ENCODE measurements at places on chromosomes 6 and 20.

- DNase-seq, result no peak
These were observed 157.6 kb upstream of the KCNQ5 start for GRCh38 chr6:72464246-72464645.

DNA sequence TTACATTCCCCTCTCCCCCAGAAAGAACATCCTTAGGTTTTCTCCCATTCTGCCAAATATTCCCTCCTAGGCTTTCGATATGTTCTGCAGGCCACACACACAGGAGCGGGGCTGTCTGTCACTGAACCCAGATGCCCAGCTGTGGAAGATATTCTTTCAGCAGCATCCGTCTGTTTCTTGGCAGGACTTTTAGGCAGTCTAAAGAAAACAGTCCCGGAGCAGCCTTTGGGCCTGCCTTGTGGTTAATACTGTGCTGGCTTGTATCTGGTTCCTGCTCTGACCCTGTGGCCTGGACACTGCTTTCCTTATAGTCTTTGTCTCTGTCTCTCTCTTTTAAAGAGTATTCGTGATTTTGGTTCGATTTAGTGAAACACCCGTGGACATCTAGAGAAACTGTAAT lies 94.6 kb upstream of the SUPT3H start:
- peak; percentile 57 for DNase-seq

DNA sequence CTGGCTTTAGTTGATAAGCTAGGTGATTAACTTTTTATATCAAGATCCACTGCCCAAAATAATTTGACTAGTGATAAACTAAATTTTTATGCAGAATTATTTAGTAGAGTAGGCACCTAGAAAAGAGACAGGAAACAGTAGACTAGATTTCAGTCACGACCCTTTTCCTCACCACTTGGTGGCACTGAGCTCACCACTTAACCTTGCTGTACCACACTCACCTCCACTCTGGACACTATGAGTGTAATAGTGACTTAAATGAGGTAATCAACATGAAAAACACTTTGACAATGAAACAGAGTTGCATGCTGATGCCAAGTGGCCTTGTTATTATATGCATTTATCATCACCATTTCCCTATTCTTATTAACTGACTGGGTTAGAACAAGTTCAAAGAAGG lies 730.4 kb downstream of the KIF16B start:
- no peak for DNase-seq

DNA sequence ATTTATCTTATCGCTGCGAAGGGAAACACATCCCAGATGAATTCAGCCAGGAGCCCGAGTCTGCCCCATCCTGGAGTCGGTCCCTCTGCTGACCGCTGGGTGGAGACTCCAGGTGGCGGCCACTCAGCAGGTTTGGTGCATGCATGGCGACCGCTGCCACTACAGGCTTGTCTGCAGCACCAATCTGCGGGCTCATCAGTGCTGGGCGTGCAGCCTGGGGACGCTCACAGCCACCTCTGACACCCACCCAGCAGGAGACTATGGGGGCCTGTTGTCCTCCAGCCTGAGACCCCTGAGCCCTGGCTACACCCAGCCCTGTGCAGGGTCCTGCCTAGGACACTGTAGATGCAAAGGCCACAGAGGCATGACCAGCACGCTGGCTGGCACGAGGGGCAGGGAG lies 40.5 kb upstream of the GATA5 start:
- no peak for DNase-seq

- no peak for DNase-seq
These were observed 42.5 kb upstream of the IPCEF1 start for GRCh38 chr6:154399097-154399496.

DNA sequence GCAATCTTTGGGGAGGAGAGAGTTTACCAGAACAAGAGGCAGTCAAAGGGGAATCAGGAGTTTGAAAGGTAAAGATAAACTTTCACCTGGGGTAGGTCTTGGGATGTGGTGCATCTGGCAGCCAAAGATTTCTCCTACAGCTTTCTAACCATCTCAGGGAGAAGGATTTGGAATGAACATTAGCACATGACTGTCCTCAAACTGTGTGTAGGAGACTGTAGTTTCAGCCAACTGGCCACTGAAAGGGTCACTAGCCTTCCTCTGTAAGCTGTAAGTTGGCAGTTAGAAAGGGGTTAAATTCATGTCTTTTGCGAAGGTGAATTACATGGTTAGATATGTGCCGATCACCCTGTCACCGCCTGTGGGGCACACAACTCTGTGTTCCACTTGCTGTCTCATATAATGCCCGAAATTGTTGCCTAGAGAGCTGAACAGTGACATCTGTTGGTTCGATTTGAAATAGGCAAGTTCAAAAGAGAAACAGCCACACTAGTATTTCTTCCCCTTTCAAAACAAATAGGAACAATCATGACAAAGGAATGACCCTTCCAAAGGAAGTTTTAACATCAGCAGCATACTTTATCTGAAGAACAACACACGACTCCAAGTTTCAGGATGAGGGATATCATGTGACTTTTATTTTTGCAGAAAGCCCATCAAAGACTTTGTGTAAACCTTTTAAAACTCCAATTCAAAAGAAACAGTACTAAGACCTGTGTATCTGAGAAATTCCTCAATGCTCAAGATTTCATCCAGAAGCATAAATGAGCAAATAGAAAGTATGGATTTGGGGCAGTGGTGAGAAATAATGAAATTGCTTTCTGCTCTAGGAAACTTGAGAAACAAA lies 1.1 kb upstream of the OPN5 start:
- DNase-seq, result peak; percentile 63

- DNase-seq, result no peak
These were observed 85.2 kb downstream of the ELOVL4 start for GRCh38 chr6:79862126-79862525.

- no peak for DNase-seq
These were observed 46.8 kb downstream of the PLN start for GRCh38 chr6:118594877-118595276.

- no peak for DNase-seq
These were observed 19.5 kb downstream of the LYRM4 start for GRCh38 chr6:5241252-5241651.

- peak; percentile 74 for DNase-seq
These were observed 62.0 kb upstream of the HFE start for GRCh38 chr6:26025047-26025893.

DNA sequence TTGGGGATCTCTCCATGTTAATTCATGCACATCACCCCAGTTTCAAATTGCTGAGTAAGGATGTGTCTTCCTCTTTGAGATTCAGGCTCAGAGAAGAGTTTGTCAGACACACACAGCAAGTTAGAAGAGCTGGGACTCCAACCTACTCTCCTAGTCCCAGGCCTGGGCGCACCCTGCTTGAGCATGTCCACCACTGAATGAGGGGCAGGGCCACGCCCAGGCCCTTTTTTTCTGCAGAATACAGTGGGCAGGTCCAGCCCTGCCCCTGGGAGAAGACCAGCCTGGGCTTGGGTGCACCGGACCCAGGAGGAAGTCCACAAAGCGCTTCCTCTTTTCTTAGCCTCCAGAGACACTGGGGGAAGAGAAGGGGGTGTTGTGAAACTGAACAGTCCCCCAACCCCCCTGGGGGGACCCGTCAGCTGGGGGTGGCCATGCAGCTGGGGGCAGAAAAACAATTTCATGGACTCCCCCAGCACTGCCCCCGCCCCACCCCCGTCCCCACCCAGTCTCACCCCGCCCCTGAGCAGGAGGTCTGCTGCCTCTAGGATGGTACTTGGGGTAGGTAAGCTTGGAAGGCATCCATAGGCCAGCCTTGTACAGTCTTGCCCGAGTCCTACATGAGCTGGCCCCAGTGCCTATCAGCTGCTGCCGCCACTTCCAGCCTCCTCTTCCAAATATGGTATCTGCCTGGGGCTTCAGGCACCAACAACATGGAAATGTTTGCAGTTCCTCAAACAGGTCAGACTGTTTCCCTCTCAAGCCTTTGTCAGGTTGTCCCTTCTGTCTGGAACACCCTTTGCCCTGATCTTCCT lies 11.7 kb upstream of the HCK start:
- DNase-seq, result peak; percentile 68

- no peak for DNase-seq
These were observed 29.1 kb downstream of the ASXL1 start for GRCh38 chr20:32387252-32387651.

DNA sequence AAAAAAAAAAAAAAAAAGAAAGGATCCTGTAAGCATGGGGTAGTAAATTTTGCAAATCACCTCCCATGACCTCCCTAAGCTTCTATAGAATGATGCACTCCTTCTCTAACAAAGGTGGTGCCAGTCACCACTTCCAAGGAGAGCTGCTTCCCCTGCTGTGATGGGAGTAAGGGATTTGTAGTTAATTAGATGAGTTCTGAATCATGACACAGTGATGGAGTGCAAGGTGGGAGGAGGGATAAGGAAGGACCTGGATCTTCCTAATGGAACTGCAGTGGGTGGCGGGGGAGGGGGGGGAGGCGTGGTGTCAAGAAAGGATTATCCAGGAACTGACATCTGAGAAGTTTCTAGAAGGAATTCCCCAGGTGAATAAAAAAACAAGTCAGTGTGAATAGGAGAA lies 47.8 kb downstream of the NRN1 start:
- no peak for DNase-seq

- DNase-seq, result no peak
These were observed 15.0 kb upstream of the GMNN start for GRCh38 chr6:24759718-24760117.

GRCh38 chr20:64083378-64083803 lies 807 bp downstream of the LKAAEAR1 start:
- peak; percentile 91 for DNase-seq

GRCh38 chr20:53149148-53149889 lies 177.2 kb downstream of the TSHZ2 start:
- DNase-seq, result peak; percentile 58

GRCh38 chr6:551829-552350 lies 105.0 kb downstream of the HUS1B start:
- peak; percentile 57 for DNase-seq

GRCh38 chr6:37705239-37706051 lies 7.8 kb upstream of the MDGA1 start:
- DNase-seq, result peak; percentile 95

GRCh38 chr6:144416773-144417172 lies 131.6 kb downstream of the UTRN start:
- no peak for DNase-seq

GRCh38 chr6:37931066-37931465 lies 111.5 kb downstream of the ZFAND3 start:
- DNase-seq, result no peak

DNA sequence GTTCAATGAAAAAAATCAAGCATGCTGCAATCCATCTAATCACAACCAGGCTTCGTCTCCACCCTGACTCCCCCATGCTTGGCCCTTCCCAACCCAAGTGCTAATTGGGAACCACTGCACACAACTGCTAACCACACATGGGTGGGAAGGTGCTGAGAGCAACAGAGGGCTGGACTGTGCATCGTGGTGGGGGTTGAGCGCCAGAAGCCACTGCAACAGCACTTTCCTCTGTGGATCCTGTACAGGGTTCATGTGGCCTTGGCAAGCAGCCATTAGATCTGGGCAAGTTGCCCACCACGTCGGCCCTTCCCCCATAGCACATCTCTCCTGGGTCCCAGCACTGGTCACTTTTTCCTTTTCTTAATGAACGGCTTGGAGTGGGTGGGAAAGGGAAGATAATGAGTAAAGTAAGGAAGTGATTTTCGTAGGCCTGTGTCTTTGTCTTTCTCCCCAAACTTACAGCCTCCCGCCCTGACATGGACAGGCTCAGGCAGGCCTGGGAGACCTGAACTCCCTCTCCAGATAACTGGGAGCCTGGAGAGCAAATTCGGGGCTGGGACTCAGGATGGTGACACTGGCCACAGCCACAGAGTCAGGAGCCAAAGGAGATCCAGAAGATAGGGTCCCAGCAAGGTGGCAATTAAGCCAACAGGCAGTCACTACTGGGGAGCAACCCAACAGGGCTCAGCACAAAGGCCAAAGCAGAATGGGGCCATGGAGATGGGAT lies 34.4 kb upstream of the MRPS10 start:
- DNase-seq, result no peak

DNA sequence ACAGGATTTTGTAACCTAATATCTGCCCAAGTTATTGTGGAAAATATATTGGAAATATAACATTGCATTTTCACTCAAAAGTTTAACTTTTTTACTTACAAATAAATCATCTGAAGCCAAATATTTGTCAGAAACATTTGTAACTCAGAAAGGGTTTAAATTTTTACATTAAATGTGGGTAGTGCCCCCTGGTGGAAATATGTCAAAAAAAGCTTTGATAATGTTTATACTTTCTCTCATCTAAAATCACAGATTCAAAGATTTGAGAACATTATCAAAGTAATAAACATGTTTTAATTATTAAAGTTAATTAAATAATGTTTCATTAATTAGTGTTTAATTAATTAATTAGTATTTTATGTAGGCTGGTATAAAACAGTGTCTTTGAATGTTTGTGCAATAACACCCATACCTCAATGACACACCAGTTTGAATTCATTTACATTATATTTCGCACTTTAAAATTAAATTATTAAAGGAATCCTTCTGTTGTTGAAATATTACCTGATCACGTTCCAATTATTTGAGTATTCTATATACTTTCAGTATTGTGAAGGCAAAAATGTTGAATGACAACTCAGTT lies 320.1 kb upstream of the FKBP1C start:
- DNase-seq, result no peak

- no peak for DNase-seq
These were observed 24.6 kb upstream of the GTSF1L start for GRCh38 chr20:43751167-43752050.

DNA sequence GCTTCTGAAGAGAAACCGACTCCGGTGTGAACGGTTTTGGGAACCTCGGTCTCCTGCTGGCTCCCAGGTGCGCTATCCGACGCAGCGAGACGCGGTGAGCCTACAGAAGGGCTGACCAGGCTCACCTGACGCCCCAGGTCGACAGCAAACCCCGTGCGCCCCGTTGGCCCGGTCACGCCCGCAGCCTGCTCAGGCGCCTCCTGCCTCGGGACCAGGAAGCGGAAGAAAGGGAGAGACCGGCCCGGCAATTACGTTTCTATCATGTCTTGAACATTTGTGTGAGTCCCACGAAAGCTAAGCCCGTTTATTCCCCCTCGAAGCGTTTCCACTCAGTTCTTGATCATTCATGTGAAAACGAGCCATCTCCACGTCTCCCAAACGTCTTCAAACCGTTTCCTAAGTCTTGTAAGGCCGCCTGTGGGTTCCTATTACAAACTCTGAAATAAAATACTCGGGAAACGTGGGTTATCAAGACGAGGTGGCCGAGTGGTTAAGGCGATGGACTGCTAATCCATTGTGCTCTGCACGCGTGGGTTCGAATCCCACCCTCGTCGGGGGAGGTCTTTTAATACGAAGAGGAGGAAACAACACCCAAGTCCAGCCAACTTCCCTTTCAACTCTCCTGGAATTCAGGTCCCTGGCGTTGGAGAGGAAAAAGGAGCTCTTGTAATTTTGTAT lies 150.5 kb upstream of the PRSS16 start:
- peak; percentile 69 for DNase-seq

- DNase-seq, result no peak
These were observed 7.0 kb upstream of the RNF217 start for GRCh38 chr6:124955108-124955856.

DNA sequence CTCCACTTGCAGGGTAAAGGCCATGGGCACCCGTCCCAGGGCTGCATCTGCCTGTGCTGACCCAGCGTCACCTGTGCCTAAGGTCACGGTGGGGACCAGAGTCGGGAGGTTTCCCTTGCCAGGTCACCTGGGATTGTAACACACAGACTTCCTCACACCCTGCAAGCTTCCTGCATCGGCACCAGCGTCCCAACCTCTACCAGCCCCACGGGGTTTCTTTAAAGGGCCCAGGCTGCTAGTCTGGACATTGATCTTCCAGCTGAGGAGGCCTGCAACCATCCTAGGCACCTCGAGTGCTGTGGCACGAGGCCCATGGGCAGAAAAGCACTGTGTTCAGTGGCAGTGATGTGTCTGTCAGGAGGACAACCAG lies 12.6 kb downstream of the ACSS1 start:
- DNase-seq, result no peak
